ENCODE measurements at places on chromosomes 6 and 20.

- peak; percentile 66 for DNase-seq
These were observed 24.4 kb downstream of the MARCKS start for GRCh38 chr6:113881478-113881980.

GRCh38 chr6:156697225-156697830, 79.8 kb upstream of the ARID1B start:
- no peak for DNase-seq

GRCh38 chr20:56715902-56716519, 86.9 kb downstream of the TFAP2C start:
- no peak for DNase-seq

- no peak for DNase-seq
These were observed 8.4 kb downstream of the SLC35D3 start for GRCh38 chr6:136930528-136930927.

GRCh38 chr6:33693186-33694105, 18.1 kb downstream of the UQCC2 start:
- DNase-seq = no peak

- no peak for DNase-seq
These were observed at the start of gene OPRM1 for GRCh38 chr6:154039231-154039842. OPRM1 (plus strand) TSS chr6:154039240; CDS start chr6:154039545, 305 bp downstream.

- DNase-seq = no peak
These were observed 586.5 kb upstream of the EPHA7 start for GRCh38 chr6:94005835-94006234.

- DNase-seq = no peak
These were observed 296.8 kb downstream of the PREX1 start for GRCh38 chr20:48530957-48531356.

GRCh38 chr6:133635447-133635846, 253.5 kb upstream of the TCF21 start:
- DNase-seq = no peak

DNA sequence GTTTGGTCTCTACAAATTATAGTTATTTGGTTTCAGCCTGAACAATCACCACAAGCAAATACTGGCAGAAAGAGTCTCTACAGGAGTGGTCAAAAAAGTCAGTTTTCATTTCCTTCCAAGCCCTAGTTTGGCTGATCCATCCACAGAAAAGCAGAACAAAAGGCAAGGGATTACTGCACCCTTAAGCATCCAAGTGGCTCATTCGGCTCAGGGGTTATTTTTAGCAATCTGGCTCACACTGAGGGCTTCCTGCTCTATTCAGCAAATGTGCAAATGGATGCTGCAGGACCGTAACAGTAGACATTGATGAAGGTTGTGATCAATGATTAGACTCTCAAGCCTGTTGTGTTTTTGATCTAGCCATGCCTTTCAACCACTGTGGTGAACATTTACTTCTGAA, 62.2 kb upstream of the FABP7 start:
- no peak for DNase-seq

DNA sequence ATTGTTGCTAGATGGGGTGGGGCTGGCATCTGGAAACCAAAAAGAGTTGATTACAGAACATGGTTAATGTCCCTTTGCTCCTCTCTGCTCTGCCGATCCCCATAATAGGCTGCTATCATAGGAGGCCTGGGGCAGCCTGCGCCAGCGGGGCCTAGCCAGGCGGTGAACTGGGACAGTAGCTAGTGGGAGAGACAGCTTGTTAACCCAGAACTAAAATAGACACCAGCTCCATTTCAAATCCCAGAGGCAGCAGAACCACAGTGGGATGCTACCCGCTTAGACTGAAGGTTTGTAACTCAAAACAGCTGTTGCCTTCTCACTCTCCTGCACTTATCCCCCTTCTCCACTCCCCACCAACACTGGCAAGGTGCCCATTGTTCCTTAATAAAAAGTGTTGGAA, 98.5 kb downstream of the SSR1 start:
- DNase-seq = peak; percentile 6

DNA sequence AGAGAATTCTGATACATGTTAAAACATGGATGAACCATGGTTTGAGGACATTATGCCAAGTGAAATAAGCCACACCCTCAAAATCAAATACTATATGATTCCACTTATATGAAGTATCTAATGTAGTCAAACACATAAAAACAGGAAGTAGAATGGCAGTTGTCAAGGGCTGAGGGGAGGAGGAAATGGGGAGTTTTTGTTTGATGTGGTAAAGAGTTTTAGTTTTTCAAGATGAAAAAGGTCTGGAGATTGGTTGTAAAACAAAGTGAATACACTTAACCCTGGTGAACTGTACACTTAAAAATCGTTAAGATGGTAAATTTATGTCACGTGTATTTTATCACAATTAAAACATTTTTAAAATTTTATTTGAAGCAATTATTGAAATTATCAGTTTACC, 127.4 kb upstream of the GRIK2 start:
- no peak for DNase-seq

- peak; percentile 59 for DNase-seq
These were observed 71.4 kb upstream of the TULP1 start for GRCh38 chr6:35583893-35584688.

- no peak for DNase-seq
These were observed 70.9 kb downstream of the SYNE1 start for GRCh38 chr6:152566103-152566875.

GRCh38 chr6:53343092-53343491, 5.7 kb downstream of the ELOVL5 start:
- no peak for DNase-seq

DNA sequence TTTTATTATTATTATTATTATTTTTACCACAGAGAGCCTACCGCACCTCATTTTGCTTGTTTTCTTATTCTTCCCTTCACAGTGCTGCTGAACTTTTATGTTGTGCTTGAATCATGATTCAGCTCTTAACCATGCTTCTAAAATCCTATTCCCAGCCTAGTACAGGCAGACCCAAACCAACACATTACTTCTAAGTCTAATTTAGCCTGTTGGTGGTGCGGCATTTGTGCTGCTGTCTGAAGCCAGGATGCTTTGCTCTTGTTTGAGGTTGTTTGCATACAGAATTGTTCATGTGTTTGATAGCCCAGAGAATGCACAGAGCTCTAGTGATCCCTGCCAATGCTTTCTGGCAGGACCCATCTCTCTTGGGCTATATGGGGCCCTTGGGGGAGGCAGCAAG, 213.5 kb upstream of the KCNG1 start:
- no peak for DNase-seq

GRCh38 chr6:14046476-14047068, 71.0 kb upstream of the CD83 start:
- no peak for DNase-seq

- no peak for DNase-seq
These were observed 1.6 kb downstream of the SMPDL3A start for GRCh38 chr6:122790423-122791309.

- no peak for DNase-seq
These were observed 479.7 kb downstream of the TBC1D32 start for GRCh38 chr6:120854583-120854982.

DNA sequence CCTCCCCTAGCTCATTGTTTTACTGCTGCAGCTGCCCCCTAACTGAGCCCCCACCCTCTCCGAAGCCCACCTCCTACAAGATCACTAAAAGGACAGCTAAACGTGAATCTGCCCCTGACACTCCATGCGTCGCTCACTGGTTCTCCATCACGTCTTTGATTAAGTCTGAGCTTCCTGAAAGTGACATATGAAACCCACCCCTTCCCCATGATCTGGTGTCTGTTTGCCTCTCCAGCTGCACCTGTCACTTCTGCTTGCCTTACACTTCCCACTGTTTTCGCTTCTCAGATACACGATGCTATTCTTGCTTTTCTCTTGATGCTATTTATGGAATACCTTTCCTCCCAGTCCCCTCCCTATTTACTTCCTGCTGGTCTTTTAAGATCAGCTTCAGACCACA, 8.0 kb upstream of the PERP start:
- no peak for DNase-seq

GRCh38 chr6:85660181-85660611, 17.5 kb upstream of the SYNCRIP start:
- DNase-seq = no peak

DNA sequence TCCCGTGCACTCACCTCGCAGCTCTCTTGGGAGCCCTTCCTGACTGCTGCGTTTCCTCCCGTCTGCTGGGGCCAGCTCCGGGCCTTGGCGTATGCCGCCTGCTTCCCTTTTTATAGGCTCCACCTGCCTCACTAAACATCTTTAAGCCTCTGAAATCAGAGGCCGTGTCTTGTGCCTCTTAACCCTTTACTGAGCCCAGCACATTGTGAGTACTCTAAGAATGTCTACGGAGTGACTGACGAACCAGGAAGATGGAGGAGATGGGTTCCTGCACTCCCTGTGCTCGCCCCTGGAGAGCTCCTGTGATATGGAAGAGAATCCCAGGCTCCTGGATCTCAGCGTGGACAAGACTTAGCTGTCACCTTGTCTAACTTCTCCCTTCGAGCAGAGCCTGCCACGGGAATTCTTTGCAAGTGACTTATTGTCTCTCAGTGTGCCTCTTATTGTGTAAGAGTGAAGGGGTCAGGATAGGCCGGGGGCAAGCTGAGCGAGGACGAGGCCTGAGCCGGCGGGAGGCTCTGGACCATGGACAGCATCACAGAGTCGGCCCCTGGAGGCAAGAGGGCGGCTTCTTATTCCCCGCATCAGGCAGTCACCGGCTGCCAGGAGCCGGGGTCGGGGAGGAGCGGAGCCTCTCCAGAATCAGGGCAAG, 70.9 kb upstream of the CCDC167 start:
- DNase-seq = no peak

DNA sequence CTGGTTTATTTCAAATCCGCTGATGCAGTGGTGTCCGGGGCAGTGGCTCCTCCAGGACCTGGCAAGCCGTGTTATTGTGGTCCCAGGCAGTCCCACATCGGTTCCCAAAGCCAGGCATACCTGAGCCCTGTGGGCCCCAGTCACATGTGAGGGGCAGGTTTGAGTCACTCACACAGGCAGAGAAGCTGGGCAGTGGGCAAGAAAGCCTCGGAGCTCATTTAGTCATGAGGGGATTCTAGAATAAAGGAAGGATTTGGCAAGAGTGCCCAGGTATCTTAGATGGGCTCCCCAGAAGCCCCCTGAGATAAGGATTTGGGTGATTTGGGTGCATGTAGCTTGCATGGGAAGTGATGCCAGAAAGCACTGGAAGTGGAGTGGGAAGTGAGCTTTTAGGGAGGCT, 37.3 kb downstream of the SYNDIG1 start:
- no peak for DNase-seq

GRCh38 chr6:28587746-28588075, 62.0 kb downstream of the GPX5 start:
- DNase-seq = no peak

DNA sequence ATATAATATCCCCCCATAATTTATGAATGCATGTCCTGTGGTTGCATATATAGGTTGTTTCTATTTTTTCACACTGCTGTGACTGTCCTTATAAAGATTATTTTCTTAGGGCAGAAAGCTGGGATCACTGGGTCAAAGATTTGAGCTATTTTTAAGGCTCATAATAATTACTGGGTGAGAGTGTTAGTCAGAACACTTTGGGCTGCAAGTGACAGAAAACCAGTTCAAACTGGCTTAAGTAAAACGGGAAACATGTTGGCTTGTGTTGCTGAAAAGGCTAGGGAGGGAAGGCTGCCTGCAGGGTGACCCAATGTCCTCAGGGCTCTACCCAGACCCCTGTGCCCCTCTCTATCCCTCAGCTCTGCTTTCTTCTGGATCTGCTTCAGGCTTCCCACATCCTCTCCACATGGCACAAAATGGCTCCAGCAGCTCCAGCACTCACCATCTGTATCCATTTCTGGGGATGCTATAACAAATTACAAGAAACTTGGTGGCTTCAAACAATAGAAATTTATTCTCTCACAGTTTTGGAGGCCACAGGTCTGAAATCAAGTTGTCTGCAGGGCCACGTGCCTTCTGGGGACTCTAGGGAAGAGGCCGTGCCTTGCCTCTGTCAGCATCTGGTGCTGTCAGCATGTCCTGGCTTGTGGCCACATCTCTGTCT, 33.1 kb upstream of the MLN start:
- DNase-seq = no peak

- no peak for DNase-seq
These were observed 13.4 kb downstream of the EPB41L2 start for GRCh38 chr6:131049608-131050007.

DNA sequence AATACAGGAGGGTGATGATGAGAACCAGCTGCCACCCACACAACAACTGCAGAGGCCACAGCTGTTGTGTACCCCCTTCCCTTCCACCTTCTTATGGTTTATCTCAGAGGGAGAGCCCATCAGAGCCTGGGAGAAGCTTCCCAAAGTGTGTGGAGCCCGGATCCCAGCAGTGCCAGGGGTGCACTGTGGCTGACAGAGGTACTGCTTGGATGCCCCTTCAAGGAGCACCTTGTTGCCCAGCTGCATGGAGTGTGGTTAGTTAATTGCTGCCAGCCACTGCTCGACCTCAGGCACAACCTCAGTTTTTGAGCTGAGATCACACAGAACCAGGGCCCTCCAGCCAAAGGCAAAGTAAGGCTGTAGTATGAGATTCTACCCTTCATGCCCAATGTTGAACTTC, 13.0 kb downstream of the PI3 start:
- DNase-seq = no peak

- no peak for DNase-seq
These were observed 22.4 kb upstream of the TMEM217 start for GRCh38 chr6:37280162-37280887.

- DNase-seq = no peak
These were observed 10.2 kb downstream of the TUBB2B start for GRCh38 chr6:3217286-3217685.

GRCh38 chr6:33028220-33028849, 18.9 kb upstream of the HLA-DOA start:
- DNase-seq = no peak

GRCh38 chr20:62914970-62915457, 11.3 kb downstream of the DIDO1 start:
- no peak for DNase-seq

DNA sequence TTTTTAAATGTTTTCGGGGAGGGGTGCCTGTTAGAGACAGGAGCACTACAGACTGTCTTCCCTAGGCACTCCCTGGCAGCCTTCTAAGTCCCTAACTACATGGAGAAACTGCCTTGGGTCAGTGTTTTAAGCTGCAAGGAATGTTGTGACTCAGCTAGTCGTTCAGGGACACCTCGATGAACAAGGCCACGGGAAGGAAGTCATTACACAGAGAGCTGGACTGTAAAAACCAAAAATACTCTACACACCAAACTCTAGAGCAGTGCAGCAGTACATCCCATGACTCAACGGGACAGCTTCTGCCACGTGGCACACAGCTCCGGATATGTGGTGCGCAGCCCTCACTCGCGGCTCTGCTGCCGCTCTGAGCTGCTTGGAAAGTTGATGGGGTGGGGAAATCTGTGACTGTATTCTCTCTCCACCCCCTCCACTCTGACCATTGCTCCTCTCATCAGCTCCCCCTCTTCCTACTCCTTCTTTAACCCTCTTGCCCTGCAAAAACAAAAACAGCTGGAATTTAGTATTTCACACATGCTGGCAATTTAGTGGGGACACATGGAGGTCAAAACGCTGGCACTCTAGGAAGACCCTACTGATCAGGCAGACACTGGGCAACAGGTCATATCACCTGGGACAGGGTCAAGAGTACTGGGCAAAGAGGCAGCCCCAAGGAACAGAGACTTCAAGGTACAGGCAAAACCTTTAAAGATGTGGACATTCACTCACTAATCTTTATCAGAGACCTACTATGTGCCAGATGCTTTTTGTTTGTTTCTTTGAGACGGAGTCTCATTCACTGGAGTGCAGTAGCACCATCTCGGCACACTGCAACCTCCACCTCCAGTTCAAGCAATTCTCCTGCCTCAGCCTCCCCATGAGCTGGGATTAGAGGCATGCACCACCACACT, 10.9 kb upstream of the LPIN3 start:
- DNase-seq = no peak

Data from SK-N-MC (cell line).